ENCODE measurements at places on chromosomes 7 and 10.

- DNase-seq, result no peak
Observed at GRCh38 chr7:117219485-117219884, 103.4 kb downstream of the WNT2 start.

GRCh38 chr10:61899069-61899531, 2.4 kb upstream of the ARID5B start:
- DNase-seq, result peak; percentile 84

GRCh38 chr7:34269084-34269483, 363.7 kb downstream of the BMPER start:
- DNase-seq, result no peak

GRCh38 chr10:77168861-77169260, 468.7 kb downstream of the KCNMA1 start:
- no peak for DNase-seq

DNA sequence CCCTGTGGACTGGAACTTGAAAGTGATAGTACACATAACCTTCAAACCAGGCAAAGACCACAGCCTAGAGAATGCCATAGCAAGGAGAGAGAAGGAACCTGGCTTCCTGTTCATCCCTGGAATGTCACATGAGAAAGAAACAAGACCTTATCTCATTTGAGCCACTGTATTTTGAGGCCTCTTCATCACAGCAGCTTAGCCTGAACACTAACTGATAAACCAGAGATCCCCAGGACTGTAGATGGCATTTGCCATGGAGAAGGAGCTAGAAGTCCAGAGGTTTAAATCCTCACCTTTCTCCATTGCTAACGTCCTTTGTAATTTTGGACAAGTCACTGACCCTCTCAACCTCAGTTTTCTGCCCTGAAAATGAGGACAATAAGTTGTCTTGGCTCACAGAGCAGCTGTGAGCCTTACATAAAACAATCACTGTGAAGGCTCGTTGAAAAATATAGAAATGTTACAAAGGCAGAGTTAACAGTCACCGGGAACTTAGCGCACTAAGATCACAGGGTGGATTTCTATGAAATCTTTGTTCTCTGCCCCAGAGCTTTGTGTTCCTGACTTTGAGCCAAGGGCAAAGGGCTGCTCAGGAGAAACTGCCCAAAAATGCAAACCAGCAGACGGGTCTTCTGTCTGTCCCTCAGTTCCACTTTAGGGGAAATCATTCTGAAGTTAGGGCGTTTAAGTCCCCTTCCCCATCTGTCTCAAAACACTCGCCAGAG, 197.0 kb downstream of the USP6NL start:
- no peak for DNase-seq

DNA sequence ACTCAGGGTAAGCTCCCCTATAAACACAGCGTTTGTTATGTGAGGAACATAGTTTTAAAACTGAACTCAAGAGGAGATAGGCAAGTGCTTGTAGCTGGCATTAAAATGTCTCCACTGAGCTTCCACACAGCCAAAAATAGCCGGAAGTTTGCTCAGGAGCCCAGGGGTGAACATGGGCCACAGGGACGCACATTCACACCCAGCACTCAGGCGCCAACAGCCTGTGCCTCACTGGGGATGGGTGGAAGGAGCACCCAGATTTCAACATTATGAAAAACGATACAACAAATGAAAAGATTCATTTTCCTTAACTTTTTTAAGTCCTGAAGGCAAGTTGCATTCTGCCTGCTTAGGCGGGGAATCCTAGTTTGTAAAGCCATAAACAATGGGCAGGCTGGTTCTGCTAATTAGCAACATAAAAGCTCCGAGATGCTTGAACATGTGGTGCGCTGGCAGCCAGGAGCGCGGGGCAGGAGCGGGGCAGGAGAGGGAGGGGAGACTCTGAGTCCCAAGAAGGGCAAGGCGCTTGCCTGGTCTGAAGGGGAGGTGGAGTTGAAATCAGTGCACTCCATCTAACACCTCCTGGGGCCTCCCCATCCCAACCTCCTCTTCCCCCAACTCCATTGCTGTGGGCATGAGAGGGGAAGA, 235.9 kb downstream of the COBL start:
- no peak for DNase-seq

DNA sequence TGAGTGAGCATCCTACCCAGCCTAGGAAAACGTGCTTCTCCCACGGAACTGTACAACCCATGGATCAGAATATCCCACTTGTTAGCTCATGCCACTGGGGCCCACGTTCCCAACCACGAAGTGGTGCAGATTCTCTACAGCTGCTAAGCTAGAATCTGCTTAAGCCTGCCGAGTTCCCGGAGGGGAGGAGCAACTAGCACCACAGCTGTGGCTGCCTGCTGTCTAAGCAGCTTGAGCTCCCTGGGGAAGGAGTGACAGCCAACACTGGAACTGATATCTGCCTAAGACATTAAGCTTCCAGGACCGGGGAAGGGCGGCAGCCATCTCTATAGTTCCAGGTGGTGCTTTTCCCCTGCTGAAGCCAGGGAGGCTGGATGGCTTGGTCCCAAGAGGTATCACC, 334.7 kb upstream of the CHRM2 start:
- no peak for DNase-seq

GRCh38 chr10:76962851-76963250, 674.8 kb downstream of the KCNMA1 start:
- DNase-seq, result no peak

- no peak for DNase-seq
Observed at GRCh38 chr10:64873088-64873487, 1351.9 kb downstream of the REEP3 start.

DNA sequence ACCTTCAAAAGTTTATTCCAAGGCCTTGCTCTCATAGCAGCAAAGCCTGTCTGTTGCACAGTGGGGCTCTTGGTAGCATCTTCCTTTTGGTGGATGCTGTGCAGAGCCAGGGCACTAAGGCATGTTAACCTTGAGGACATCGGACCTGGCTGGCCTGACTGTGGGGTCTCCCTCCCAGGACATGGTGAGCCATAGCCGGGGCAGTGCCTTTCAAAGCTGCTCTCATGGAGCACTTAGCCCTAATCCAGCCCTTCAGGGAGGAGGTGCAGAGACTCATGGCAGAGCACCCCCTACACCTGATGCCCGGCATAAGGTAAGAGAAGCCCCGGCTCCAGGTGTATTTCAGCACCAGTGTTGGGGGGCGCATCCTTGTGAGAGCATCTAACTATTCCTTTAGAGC, 941.4 kb upstream of the ZNF722 start:
- DNase-seq, result no peak

DNA sequence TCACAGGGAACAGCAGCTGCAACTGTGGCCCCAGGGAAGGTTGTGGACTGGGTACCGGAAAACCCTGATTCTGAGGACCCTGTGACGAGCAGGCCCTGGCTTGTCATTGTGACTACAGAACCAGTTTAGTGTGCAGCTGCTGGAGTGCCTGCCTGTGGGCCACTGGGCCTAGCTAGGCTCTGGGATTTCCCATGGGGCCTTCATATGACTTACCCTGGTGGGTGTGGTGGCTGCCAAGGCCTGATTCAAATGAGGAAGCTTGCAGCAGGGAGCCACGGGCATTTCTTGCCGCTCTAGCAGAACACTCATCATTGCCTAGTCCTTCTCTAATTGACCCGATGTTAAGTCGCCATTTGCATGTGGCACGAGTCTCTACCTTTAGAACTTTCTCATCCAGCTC, 14.7 kb upstream of the CAMK2G start:
- DNase-seq, result peak; percentile 92

DNA sequence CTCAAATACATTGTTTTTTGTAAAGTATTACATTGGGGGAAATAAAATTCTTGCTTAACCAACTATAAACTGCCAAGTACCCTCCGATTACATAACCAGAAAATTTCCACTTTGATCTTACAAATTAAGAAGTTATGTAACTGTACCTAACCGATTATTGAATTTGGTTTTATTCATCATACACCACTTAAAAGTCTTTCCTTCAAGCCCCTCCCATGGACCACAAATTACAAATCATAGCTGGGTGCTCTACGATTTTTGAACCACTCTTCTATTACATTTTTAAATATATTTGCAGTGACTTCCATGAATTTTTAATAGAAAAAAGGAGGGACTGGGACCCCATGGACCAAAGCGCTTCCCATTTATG, 630 bp downstream of the ZNF680 start:
- DNase-seq, result peak; percentile 60

DNA sequence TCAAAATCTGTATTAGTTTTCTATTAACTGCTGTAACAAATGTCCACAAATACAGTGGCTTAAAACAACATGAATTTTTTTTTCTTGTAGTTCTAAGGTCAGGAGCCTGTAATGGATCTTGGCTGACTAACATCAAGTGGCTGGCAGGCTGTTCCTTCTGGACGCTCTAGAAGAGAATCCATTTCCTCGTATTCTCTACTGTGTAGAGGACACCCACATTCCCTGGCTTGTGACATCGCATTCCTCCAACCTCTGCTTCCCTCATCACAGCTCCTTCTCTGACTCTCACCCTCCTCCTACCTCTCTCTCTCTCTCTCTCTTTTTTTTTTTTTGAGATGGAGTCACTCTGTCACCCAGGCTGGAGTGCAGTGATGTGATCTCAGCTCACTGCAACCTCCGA, 4.8 kb upstream of the CALHM1 start:
- DNase-seq, result no peak

DNA sequence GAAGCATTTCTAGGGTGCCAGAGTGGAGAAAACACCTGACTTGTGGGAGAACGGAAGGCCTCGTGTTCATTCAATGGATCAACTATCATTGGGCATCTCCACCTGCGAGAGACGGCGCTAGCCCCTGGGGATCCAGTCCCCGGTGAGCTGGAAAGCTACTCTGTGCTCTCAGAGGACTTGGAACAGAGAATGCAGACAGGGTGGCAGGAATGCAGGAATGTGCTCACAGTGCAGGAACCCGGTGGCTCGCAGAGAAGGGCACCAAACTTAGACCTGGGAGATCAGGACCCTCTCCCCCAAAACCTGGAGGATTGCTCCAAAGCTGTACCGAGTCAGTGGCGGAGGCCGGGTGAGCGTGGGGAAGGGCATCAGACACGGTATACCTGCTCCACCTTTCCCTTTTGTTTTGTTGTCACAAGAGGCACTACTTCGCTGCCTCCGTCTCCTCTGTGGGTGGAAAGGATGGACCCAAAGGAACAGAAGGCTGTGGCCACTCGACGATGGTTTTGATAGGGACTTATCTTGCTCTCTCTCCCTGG, 569.0 kb upstream of the C7orf33 start:
- no peak for DNase-seq

DNA sequence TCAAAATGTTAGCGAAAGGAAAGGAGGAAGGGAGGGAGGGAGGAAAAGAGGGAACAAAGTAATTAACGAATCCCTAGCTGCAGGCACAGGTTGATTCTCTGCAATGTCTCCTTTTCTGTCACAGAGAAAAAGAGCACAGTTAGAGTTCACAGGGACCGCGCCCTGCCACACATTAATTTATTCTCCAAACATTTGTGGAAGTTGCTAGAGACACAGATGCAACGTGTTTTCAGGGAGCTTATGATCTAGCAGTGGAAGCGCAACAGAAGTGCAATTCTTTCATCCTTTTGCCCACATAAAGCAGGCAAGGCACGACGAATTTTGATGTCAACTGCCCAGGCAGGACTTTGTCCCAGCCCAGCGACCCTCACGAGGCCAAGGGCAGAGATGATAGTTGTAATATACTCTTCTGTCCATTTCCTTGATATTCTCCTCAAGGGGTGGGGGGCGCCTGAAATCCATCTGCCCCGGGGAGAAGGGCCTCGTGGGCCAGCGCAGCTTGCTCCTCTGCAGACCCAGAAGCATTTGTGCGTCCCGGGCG, 101.7 kb upstream of the ZNF438 start:
- no peak for DNase-seq

- DNase-seq, result no peak
Observed at GRCh38 chr10:63068246-63068645, 64.9 kb upstream of the NRBF2 start.

DNA sequence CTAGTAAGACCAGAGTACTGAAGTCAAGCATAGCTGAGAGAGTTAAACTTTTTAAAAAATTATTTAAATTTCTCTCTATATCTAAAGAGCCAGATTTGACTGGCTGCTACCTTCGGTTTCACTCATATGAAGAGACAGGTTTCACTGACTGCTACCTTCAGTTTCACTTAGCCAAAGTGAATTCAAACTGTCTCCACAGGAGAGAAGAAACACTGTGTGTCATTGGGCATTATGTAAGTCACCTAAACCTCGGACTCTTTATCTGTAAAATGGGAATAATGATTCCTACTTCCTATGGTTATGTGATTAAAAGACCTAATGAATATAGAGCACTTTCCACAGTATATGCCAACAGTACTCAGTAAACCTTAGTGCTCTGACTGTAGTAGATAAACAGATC, 41.6 kb upstream of the MET start:
- no peak for DNase-seq

DNA sequence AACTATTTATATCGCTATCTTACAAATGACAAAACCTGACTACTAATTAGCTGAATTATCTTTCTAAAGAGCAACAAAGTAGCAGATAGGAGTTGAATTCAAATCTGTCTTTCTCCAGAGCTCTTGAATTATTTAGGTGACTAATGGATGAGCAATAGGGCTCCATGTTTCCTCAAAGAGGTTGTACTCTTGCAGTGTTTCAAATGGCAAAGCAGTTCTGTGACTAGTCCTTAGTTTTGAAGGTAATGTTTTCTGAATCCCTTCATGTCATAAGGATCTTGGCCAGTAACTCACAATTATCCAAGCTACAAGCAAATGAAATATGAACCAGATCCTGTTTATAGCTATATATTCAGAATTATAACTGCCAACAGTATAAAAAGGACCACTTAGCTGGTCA, 999.7 kb downstream of the NRG3 start:
- DNase-seq, result no peak

DNA sequence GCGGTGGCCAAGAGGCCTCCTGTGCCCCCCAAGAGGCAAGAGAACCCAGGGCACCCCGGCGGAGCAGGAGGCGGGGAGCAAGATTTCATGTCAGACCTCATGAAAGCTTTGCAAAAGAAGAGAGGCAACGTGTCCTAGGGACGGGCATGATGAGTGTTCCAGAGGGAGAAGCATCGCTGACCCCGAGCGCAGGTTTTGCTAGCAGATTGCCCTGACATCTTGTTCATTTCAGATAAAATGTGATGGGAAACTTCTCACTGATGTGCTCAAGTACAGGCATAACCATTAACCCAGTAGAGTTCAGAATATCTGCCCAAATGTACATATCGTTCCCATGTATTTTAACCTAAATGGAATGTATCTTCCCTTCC, 129.2 kb downstream of the APBB1IP start:
- DNase-seq, result no peak

DNA sequence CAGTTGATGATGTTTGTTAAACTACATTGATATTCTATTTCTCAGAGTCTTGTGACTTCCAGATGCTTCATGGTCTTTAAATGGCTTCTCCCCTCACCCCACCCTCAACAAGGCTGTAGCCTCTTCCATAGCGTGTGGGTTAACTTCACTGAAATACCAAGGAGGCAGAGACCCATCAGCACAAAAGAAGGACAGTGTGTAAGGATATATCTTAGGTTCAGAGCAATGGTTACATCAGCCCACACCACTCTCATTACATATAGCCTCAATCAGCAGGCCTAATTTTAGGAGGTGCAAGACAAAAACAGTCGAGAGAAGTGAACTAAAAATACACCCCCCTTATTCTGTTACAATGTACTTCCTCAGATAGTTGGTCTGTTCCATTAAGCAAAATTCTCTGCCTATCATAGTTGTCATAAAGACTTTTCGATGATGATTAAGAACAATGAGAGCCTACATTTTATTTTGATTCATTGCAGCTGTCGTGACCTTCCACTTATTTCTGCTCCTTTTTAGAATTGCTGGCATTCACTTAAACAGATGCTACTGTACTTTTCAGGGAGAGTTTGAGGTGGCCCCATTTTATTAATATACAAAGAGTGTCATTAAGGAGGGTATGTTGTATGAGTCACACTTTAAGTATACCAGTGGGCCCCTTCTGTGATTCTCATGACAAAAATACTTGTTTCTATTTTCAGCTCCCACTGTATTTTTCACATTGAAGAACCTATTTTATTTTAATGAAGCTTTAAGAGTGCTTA, 52.1 kb downstream of the WIPF3 start:
- no peak for DNase-seq
